ENCODE measurements at places on chromosomes 16 and 17. TPM values are rescaled to one million over a fixed set of nuclear protein-coding genes. Genes with fewer than 3 reads are reported as not detected.

SLC5A10 gene
- not detected for total RNA-seq

TBC1D3H gene
- total RNA-seq: not detected

KRTAP1-4 gene
- not detected for total RNA-seq

BORCS6 gene
- total RNA-seq: 6.0 TPM

DNA sequence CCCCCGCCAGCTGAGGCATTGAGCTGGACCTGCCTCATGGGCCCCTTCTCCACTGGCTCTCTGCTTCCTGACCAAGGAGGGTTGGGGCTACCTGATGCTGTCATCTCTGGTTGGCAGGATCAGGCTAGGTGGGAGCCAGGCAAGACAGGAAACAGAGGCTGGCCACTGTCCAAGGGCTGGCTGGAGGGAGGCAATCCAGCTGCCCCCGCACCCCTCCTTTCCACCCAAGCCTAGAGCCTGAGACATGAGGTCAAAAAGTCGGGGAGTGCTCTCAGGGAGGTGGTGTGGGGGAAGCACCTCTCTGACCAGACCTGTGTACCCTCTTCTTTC lies 14.5 kb downstream of the NGFR start:
- no peak for DNase-seq

- no peak for DNase-seq
Measured at GRCh38 chr17:41760878-41761277, 25.6 kb downstream of the JUP start.

- DNase-seq: no peak
Measured at GRCh38 chr17:4710693-4711634, 532 bp downstream of the ARRB2 start.

- DNase-seq: peak; percentile 51
Measured at GRCh38 chr17:4566785-4567184, 6.4 kb upstream of the GGT6 start.

DNA sequence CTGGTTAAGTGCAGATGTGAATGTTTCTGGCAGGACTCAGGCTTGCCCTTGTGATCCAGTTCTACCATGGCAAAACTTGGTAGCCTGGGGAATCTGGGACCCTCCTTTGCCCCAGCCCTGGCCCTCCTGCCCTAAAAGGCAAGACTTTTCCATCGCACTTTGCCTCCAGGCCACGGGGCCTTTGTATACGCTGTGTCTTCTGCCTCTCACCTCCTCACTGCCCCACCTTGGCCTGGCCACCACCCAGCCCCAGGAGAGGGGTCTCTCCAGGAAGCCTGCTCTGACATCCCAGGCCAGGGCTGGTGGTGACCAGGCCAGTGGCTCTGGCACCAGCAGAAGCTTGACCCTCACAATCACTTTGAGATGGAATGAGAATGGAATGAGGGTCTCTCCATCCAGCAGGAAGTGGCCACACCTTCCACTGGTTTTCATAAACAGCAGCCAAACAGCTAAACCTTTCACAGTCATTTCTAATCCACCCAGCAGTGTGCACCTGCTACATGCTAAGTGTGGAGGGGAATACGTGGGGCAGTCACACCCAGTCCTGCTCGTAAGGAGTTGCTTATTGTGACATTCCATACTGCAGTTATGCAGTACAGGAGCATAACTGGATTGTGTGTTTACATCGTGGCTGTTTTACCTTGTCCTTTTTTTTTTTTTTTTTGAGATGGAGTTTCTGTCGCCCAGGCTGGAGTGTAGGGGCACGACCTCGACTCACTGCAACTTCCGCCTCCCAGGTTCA lies 1.6 kb upstream of the MRPL38 start:
- no peak for DNase-seq

DNA sequence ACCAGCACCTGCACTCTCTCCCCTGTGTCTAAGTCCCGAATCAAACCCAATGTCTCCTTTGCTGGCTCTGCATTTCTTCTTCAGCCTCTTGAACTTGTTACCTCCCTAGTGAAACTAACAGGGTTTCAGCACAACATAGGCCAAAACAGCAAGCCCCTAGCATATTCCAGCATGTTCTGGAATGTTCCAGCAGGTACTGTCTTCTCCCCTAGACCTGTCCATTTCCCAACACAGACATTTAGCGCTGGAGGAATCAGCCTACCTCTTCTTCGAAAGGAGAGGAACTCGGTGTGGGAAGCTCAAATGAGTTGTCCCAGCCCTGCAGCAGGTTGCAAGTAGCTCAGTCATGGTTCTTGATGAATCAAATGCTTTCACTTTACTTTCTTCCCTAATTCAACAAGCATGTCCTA lies 47.1 kb downstream of the LITAF start:
- DNase-seq: no peak

DNA sequence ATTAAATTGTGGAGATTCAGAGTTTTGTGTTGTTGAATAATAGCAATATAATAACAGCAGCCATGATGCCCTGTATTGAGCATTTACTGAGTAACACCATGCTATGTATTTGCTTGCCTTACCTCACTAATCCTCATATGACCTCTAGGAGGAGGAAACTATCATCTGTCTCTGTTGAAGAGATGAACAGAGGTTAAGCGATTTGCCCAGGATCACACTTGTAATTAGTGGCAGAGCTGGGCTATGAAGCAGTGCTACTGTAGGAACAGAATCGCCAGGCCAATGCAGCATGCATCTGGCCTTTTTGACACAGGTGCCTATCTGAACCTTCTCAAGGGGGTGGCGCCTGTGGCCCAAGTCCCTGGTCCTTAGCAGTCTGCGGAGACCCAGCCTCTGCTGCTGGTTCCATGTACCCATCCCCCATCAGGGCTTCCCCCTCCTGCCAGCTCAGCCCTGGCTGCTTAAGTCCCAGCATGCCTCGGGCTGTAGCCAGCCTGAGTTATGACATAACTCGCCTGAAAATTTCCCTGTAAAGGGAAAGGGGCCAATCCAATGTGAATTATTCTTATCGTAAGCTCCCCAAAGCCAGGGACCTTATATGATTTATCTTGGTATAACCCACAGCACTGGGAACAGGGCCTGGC lies 50.4 kb upstream of the HS3ST2 start:
- DNase-seq: no peak

Data from fibroblast of villous mesenchyme (primary cell).